ENCODE measurements at places on chromosomes 1 and 21.

- no peak for DNase-seq
Observed at GRCh38 chr1:69110851-69111250, 456.9 kb upstream of the LRRC7 start.

- no peak for DNase-seq
Observed at GRCh38 chr1:46174448-46175231, at the start of gene TSPAN1. Gene TSPAN1 (plus strand): TSS chr1:46175087. CDS start chr1:46181108, 6,021 bp downstream.

DNA sequence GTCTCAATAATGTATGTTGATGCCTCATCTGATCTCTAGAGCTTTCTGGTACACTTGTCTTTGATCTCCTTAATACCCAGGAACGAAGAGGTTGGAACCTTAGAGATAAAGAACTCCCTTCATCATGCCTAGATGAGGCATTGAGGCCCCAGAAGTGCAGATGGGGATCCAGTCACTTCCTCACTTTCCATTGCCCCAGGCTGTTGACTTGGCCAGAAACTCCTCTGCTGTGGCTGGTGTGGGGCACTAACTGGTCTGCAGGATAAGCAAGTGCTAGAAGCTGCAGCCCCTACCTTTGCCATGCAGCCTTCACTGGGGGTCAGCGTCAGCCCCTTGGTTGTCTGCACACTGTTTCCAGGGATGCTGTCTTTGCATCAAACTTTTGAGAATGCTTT lies 49.9 kb downstream of the STUM start:
- no peak for DNase-seq

- peak; percentile 35 for DNase-seq
Observed at GRCh38 chr1:174643206-174643605, 195.4 kb downstream of the GPR52 start.

- DNase-seq, result no peak
Observed at GRCh38 chr1:82507011-82507410, 706.3 kb downstream of the ADGRL2 start.

- peak; percentile 14 for DNase-seq
Observed at GRCh38 chr1:94416901-94417727, 1.1 kb upstream of the ABCD3 start.

GRCh38 chr1:230057681-230058565 lies 9.1 kb upstream of the GALNT2 start:
- DNase-seq, result no peak

GRCh38 chr1:41955461-41956159 lies 36.9 kb upstream of the HIVEP3 start:
- no peak for DNase-seq

- DNase-seq, result no peak
Observed at GRCh38 chr21:16775076-16775475, 737.8 kb upstream of the CXADR start.

DNA sequence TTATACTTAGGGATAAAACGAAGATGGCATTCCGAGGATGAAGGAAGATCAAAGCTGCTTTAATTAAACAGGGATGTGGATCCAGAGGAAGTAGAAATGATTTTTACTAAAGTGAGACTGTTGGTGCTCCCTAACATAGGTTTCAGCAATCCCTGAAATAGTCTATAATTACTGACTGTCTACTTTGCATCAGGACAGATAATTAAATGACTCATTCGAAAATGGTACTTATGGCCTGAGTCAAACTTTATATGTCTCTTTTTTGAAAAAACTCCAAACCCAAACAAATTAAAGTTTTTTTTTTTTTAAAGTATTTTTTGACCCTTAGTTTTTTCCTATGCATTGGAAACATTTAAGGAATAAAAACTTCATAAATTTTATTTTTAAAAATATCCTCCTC lies 90.3 kb downstream of the LYST start:
- DNase-seq, result no peak

DNA sequence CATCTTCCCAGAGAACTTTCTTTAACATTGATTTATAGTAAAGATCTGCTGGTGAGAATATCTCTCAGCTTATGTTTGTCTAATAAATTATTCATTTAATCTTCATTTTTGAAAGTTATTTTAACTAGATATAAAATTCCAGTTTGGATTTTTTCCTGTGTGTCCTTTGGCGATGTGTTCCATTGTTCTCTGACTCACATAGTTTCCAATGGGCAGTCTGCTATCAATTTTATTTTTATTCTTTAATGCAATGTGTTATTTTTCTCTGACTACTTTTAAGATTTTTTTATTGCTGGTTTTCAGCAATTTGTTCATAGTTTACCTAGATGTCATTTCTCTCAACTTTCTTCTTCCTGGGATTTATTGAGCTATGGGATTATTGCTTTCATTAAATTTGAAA lies 325.2 kb upstream of the POGK start:
- no peak for DNase-seq

- no peak for DNase-seq
Observed at GRCh38 chr1:201480231-201481003, 11.4 kb upstream of the PHLDA3 start.

- no peak for DNase-seq
Observed at GRCh38 chr1:101088431-101088830, 62.8 kb upstream of the DPH5 start.

- no peak for DNase-seq
Observed at GRCh38 chr21:46125846-46126301, 28.0 kb downstream of the COL6A2 start.

DNA sequence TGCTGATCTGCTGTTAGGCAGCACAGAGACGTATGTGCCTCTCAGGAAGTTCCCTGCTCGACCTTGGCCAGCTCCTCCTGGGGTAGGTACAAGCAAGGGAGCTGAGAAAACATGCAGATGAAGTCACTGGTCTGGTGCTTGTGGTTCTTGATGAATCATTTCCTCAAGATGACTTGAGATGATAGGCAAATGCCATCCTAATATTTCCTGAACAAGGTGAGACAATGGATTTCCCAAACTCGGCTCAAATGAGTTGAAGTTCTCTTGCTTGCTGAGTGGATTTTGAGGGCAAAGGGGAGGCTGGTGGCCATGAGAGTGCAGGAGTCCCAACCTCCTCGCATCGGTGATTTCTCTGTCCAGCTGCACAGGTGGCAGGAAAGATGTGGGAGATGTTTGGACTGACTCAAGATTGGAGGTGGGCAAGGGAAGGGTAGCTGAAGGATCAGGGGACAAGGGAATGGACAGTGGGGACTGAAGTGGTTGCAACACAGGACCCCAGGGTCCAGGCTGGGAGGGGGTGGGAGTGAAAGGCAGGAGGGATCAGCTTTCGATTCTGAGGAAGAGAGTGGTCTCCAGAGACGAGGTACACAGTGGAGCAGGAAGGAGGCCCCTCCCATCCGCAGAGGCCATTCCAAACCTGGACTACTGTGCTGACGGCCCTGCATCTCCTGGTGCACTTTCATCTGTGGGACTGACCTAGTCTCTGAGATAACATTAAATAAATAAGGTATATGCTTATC lies 63.9 kb downstream of the CAPN2 start:
- DNase-seq, result no peak

DNA sequence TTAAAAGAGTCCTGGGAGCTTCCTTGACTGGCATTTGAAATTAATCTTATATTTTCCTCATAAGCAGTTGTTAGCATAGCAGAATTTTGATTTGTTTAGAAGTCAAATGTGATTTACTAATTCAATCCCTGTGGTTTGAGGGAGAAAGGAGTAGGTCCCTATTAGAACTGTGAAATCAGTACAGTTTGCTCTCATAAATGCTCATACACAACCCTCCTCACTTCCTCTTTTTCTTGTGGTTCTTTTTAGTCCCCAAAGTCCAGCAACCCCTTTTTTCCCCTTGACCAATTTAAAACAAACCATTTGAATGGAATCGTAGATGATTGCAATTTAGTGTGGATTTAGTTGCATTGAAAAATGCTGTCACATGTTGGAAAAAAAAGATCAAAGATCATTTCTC lies 9.2 kb upstream of the IFI44 start:
- no peak for DNase-seq

- no peak for DNase-seq
Observed at GRCh38 chr1:152118915-152119314, 3.7 kb upstream of the TCHH start.

GRCh38 chr1:245436407-245436806 lies 281.6 kb downstream of the KIF26B start:
- no peak for DNase-seq

GRCh38 chr1:58304346-58304975 lies 242.1 kb downstream of the OMA1 start:
- DNase-seq, result peak; percentile 14

GRCh38 chr1:5273280-5274003 lies 619.0 kb downstream of the AJAP1 start:
- DNase-seq, result no peak

DNA sequence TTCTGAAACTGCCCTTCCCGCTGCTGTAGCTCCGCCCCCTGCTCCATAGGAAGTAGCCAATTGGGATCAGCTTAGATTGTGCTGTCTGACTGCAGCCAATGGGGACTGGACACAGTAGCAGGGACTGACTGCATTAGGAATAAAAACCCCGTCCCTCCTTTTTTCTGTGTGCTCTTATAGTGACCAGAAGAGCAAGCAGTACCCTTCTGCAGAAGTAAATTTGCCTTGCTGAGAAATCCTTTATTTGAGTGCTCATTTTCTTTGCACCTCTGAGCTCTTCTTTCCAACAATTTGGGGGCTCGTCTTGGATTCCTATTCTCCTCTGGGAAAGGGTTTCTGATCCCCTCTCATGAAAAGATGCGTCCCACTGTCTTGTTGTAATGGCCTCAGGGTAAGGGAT lies 16.2 kb downstream of the OR2L13 start:
- no peak for DNase-seq

- no peak for DNase-seq
Observed at GRCh38 chr21:45590246-45590725, 48.0 kb upstream of the SLC19A1 start.

- no peak for DNase-seq
Observed at GRCh38 chr1:7719468-7720094, 51.5 kb upstream of the VAMP3 start.

DNA sequence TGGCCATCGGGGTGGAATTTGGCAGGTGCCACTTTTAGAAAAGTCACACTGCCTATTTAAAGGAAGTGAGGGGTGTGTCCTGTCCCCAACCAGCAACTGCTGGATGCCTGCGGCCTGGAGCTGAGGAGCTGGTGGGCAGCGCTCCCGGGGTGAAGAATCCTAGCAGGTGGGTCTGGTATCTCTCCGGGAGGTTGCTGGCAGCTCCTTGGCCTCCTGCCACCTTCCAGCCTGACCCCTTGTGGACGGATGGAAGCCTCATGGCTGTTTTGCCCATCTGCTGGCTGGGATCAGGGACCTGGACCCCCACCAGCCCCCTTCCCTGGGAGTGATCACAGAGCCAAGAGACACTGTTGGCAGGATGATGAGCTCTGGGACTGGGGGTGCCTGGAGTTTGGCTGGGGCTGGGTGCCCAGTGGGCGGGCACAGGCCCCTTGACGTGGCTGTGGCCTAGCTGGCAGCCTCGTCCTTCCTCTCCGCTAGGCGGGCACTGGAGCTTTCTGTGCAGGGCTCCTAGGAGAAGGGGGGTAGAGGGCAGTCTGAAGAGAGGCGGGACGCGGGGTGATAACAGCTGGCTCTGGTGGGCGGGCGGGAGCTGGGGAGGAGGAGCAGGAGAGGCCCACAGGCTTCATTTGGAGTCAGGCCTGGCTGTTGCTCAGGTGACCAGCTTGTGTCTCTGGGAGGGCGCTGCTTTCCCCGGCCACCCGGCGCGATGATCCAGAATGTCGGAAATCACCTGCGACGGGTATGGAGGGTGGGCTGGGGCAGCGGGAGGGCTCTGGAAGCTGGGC lies at the start of gene ACOT11:
ACOT11 (plus strand) TSS at position 628 of the 788 bp plus-strand sequence; CDS start at position 710, 82 bp downstream.
- no peak for DNase-seq

- no peak for DNase-seq
Observed at GRCh38 chr1:177170756-177171535, at the start of gene BRINP2. Gene BRINP2 (plus strand): TSS chr1:177170958. CDS start chr1:177229877, 58,919 bp downstream.

GRCh38 chr1:11650331-11650991 lies 3.8 kb downstream of the FBXO2 start:
- DNase-seq, result no peak

DNA sequence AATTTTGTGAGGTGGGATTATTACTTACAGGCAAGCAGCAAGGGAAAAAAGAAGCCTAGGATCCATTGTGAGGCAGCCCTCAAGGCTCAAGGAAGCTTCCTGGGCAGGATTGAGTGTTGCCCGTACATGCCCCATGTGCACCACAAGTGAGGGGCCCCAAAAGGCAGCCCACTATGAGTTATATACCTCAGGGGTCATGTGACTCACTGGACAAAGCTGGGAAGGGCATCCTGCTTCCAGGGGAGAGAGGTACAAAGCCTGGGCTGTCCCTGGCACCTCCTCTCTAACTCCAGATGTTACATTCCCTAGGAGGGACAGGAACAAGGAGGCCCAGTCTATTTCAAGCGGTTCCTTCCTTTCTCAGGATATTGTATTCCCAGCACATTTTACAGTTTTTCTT lies 34.0 kb upstream of the CD1D start:
- no peak for DNase-seq
